Stimulated activated CD4-positive, alpha-beta T cell treated with anti-CD3 and anti-CD28 coated beads, Interleukin-15, amount 100 ng/mL, for 48 hours (primary cell): ENCODE measurements at places on chromosomes 1 and 21.

- no peak for DNase-seq
Measured at GRCh38 chr1:176494436-176494835, 31.5 kb downstream of the PAPPA2 start.

GRCh38 chr1:42081475-42081874 is 71.7 kb upstream of the GUCA2B start:
- no peak for DNase-seq

DNA sequence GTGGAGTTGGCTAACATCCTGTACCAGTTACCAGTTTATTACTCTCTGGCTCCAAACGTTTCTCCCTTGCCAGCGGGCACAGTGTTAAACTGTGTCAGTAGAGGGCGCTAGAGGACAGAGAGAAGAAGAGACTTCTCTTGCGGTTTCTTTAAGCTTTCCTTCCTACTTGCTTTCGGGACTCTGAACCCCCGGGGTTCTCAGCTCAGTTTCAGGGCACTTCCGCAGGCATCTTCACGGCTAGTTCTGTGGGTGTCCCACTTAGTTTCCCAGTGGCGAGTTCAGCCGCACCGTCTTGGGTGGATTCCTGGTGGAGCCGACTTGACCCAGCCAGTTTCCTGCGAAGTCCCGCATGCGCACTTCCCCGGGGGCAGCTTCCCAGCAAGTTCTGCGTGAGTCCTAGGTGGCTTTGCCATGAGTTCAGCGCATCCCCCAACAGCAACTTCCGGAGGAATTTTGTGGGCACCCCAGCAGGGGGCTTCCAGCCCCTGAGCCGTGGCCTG is 37.9 kb upstream of the BTG2 start:
- DNase-seq: peak; percentile 74

GRCh38 chr1:232600424-232601258 is 29.3 kb downstream of the SIPA1L2 start:
- no peak for DNase-seq

GRCh38 chr1:161185732-161186311 is 8.5 kb upstream of the B4GALT3 start:
- DNase-seq: no peak

GRCh38 chr1:23124259-23125026 is 44.2 kb downstream of the LUZP1 start:
- no peak for DNase-seq
